CD4-positive, alpha-beta T cell treated with Interleukin-6 for 4 hours (primary cell): ENCODE measurements at places on chromosomes 2 and 18.

- DNase-seq: peak; percentile 83
Measured at GRCh38 chr2:238239863-238240756, at the start of gene HES6. TSS of gene HES6 (minus strand) at chr2:238240038. CDS start at chr2:238239905, 133 bp downstream.

DNA sequence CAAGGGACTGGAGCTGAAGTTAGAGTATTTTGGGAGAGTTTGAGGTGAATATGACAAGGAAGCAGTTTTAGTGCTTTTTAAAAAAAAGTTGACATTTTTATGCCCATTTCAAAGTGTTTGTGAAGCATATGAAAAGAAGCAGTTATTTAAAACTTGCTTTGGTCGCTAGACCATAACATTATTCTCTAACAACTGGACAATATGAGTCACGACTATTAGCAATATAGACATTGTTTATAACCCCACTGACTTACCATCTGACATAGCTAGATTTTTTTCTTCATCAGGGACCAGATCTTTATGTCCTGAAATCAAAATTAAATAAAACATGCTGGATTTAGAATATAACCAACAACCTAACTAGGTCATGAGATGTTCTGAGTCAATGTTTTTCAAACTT, 22.6 kb upstream of the DYTN start:
- DNase-seq: no peak

- no peak for DNase-seq
Measured at GRCh38 chr2:228786901-228787300, 484.2 kb downstream of the PID1 start.

- no peak for DNase-seq
Measured at GRCh38 chr2:187079901-187080300, 230.9 kb upstream of the ZSWIM2 start.

DNA sequence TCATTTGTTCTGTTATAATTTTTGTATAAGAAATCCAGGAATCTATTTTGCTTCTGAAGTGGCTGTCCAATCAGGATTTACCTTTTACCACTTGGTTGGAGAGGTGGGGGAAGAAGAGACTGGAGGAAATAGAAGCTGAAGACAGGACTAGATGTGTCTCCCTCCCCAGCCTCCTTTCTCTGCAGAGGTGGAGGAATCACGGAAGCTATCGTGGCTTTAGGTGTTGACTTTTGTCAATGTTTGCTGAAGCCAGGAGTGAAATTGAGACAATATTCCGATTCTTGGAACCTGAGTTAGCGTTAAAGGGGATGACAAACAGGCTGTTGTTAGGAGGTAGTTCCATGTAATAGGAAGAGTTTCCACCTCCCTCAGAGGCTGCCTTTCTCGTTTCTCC, 43.5 kb downstream of the PDCL3 start:
- DNase-seq: no peak

- DNase-seq: no peak
Measured at GRCh38 chr18:4399929-4400328, 55.2 kb downstream of the DLGAP1 start.

- no peak for DNase-seq
Measured at GRCh38 chr2:23484767-23485166, 99.8 kb downstream of the KLHL29 start.

DNA sequence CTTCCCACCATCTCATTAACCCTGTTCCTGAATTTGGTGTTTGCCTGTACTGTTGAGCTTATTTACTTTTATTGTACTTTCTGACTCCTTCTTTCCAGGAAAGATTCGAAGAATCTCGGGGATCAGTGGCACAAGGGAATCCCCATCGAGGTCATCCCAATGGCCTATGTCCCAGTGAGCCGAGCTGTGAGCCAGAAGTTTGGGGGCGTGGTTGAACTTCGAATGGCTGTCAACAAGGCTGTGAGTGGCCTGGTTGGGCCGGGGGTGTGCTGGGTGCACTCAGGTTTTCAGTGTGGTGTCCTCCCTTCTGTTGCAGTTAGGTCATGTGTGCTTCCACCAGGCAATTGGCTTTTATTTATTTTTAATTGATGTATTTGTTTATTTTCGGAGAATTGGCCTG, 45.0 kb downstream of the RPIA start:
- DNase-seq: no peak

- no peak for DNase-seq
Measured at GRCh38 chr18:75089748-75090327, 119.1 kb downstream of the PTGR3 start.

DNA sequence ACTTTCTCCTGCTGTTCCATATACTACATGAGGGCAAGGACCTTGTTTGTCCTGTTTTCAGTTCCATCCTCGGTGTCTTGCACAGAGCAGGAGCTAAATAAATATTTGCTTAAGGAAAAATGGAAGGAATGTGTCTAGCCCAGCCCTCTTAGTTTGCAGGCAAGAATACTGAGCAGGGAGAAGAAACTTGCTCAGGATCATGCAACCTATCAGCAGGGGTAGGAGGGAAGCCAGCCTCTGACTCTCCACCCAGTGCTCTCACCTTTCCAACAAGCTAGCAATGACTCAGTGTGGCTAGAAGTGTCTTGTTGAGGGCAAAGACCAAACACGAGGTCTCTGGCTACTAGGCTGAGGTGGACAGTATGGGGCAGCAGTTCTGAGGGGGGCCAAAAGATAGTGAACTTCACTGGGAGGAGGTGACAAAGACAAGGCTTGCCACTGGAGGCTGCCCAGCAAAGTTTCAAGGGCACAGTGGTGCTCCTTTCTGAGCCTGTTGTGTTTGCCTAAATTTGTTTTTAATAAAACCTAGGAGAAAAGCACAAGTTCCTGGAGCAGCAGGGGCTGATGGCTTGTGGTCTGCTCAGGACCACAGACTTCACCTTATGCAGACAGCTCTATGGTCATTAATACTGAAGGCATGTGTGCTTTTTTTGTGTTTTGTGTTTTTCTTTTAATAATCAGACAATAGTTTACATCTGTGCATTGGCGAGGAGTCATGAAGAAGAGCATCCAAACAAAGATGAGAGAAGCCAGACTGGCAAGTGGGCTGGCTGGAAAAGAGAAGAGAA, 49.1 kb upstream of the CTAGE1 start:
- DNase-seq: no peak

GRCh38 chr2:109481196-109481555, 132.6 kb downstream of the SEPTIN10 start:
- DNase-seq: no peak

DNA sequence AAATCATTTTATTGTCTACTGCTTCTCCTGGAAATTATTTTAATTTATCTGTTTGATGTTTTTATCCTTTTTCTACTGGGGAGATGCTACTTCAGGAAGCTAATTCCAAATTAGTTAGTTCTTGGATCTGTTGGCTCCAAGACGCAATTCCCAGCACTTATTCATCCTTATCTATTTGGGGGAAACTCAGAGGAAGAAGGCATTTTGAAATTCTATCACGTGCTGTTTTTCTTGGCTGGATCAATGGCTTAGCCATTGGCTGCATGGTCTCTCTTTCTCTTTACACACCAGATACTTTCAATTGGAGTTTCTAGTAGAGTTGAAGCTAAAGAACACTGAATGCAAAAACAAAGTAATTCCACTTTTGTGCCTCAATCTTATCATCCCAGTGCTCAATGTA, 98.3 kb downstream of the RAPGEF4 start:
- no peak for DNase-seq

DNA sequence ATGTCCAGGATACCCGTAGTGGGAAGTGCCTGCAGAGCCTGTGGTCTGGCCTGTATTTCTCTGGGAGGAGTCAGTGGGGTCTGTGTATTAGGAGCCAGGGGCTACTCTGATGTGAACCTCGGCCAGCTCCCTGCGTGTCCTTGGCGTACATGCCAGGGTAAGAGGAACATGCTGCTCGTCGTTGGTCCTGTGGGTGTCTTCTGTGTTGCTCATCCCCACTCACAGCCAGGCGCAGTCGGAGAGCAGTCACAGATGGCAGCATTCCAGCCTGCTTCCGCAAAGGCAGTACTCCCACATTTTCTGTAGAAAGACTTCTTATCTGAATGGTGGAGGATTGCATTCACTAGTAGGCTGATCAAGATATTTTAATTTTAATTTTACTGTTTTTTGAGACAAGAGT, 84.9 kb downstream of the DGKD start:
- DNase-seq: no peak
